ENCODE measurements at places on chromosomes 7 and 10. TPM values are rescaled to one million over a fixed set of nuclear protein-coding genes. Genes with fewer than 3 reads are reported as not detected.

NAT16 gene
- not detected for total RNA-seq

DNA sequence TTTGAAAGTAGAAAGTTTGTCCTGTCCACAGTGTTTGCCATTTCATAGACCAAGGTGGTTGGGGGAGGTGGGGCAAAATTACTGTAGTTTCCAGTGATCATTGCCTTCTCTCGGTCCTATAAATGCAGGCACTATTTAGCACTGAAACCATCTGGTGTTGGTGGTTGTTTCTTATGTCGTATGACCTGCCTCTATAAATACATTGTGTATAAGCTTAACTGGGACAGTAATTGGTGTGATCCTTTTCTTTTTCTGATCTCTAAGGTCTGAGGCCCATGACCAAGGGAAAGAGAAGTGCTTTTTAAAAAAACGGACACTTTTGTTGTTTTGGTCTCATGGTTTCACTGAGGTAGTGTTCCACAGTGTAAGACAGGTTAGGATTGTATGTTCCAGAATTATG lies 63.1 kb downstream of the AUTS2 start:
- peaks cover 2% of the 10 kb centered on the region for H3K27me3 ChIP-seq
- no peak overlapping the region for H3K4me3 ChIP-seq
- DNase-seq: no peak
- no peaks in the 10 kb centered on the region for H3K4me1 ChIP-seq
- H3K36me3 ChIP-seq: no peaks in the 10 kb centered on the region
- H3K27ac ChIP-seq: no peak overlapping the region

DNA sequence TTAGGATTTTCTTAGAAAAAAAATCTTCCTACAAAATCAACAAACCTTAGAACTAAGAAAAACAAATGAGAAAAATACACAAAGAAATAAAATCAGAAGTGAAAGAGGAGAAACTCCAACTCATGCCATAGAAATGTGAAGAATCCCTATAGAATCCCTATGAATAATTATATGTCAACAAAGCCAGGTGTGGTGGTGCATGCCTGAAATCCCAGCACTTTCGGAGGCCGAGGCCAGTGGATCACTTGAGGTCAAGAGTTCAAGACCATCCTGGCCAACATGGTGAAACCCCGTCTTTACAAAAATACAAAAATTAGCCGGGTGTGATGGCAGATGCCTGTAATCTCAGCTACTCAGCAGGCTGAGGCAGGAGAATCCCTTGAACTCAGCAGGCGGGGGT lies 27.1 kb downstream of the ACSM6 start:
- no peak overlapping the region for H3K4me3 ChIP-seq
- H3K4me1 ChIP-seq: no peaks in the 10 kb centered on the region
- no peaks in the 10 kb centered on the region for H3K36me3 ChIP-seq
- no peak overlapping the region for H3K27ac ChIP-seq
- no peak for DNase-seq

GRCh38 chr7:115582956-115583355 lies 447.6 kb downstream of the TFEC start:
- no peaks in the 10 kb centered on the region for H3K4me1 ChIP-seq
- H3K4me3 ChIP-seq: no peak overlapping the region
- no peaks in the 10 kb centered on the region for H3K36me3 ChIP-seq
- no peaks in the 10 kb centered on the region for H3K27me3 ChIP-seq
- no peak overlapping the region for H3K27ac ChIP-seq

ZNF518A gene
- total RNA-seq: 14.2 TPM

- no peak for DNase-seq
- H3K4me3 ChIP-seq: no peak overlapping the region
- peaks cover 17% of the 10 kb centered on the region for H3K4me1 ChIP-seq
- H3K27me3 ChIP-seq: no peaks in the 10 kb centered on the region
Measured at GRCh38 chr7:7706556-7707172, 11.7 kb downstream of the RPA3 start.

SPAM1 gene
- total RNA-seq: not detected

CALHM1 gene
- not detected for total RNA-seq

DNA sequence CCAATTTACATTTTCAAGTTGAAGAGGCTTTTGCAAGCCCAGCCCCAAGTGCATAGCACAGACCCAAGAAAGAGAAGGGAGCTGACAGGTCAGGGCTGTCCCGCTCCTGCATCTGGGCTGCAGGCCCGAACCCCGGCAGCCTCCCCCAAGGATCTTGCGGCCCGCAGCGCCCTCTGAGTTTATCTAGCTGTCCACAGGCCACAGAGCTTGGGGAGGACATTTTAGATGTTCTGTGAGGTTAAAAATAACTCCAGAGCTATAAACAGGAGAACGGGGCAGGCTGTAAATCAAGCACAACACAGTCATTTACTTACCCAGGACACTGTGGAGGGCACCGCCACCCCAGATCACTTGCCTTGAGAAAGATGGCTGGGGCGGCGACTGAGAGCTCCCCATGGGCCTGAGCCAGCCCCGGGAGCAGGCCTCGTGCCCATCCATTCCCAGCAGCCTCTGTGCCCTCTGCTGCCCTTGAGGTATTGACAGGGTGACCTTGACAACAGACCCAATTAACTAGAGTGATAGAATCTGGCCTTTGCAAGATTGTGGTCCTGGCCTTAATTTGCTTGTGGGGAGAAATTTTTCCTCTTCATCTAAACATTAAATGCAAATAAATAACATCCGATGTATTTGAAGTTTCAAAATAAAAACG lies 563.0 kb downstream of the TCERG1L start:
- DNase-seq: no peak
- H3K4me3 ChIP-seq: no peak overlapping the region
- H3K36me3 ChIP-seq: no peaks in the 10 kb centered on the region
- H3K27ac ChIP-seq: no peak overlapping the region
- H3K27me3 ChIP-seq: no peaks in the 10 kb centered on the region

ODAD2 gene
- total RNA-seq: not detected

- no peaks in the 10 kb centered on the region for H3K27me3 ChIP-seq
- no peaks in the 10 kb centered on the region for H3K4me1 ChIP-seq
- H3K36me3 ChIP-seq: no peaks in the 10 kb centered on the region
- no peak for DNase-seq
- H3K4me3 ChIP-seq: no peak overlapping the region
Measured at GRCh38 chr7:46696741-46697140, 775.7 kb upstream of the IGFBP3 start.

DNA sequence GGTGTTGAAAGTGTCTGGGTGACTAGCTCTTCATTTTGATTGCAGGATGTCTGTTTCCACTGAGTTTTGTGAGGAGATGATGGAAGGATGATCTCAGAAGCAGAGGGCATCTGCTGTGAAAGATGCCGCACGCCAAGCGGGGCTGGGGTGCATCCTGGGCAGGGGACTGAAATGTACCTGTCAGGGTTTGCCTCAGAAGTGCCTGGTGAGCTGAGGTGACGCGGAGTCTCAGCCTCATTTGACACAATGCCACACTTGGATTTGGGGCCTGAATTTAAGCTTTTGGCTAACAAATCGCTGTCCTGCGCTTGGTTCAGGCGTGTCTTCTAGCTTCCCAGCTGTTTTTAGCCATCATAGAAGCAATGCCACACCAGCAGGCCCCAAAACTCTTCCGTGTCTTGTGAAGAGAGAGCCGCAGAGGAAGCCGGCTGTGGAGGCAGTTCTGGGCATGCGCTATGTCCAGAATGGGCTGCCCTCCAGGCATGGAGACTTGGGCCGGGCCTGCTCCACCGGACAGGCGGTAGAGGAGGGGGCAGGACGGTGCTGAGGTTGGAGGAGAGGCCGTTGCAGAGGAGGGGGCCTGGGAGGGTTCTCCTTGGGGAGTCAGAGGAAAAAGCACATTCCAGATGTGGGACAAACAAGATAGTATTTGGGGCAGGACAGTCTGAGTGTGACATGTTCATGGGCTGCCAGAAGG lies 31.2 kb downstream of the WDR86 start:
- DNase-seq: no peak
- H3K4me3 ChIP-seq: no peak overlapping the region
- no peak overlapping the region for H3K27ac ChIP-seq
- peaks cover 5% of the 10 kb centered on the region for H3K36me3 ChIP-seq
- H3K27me3 ChIP-seq: peaks cover 9% of the 10 kb centered on the region

DNA sequence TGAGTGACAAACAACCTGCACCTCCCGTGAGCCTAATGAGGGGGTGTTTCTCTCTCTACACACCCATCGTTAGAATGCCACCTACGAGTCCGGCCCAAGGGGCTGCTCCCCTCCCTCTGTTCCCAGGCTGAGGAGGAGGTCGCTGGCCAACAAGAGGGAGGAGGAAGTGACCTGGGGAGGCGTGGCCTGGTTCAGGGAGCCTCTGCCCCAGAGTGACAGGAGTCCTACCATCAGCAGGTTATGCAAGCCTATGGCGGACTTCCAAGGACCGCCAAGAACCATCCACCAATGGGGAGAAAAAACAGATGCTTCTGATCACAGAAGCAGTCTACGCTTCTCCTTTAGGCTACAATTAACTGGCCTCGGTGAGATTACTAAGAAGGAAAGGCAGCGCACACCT lies 12.3 kb upstream of the EGFR start:
- no peak overlapping the region for H3K27ac ChIP-seq
- no peaks in the 10 kb centered on the region for H3K36me3 ChIP-seq
- H3K4me3 ChIP-seq: no peak overlapping the region
- DNase-seq: no peak
- no peaks in the 10 kb centered on the region for H3K4me1 ChIP-seq
- H3K27me3 ChIP-seq: peaks cover 26% of the 10 kb centered on the region

LEP gene
- not detected for total RNA-seq

GRCh38 chr10:78215645-78216044 lies 182.0 kb downstream of the RPS24 start:
- H3K27me3 ChIP-seq: peaks cover 14% of the 10 kb centered on the region
- H3K4me3 ChIP-seq: no peak overlapping the region
- H3K36me3 ChIP-seq: no peaks in the 10 kb centered on the region
- DNase-seq: peak; percentile 56
- peaks cover 2% of the 10 kb centered on the region for H3K4me1 ChIP-seq

- no peaks in the 10 kb centered on the region for H3K4me1 ChIP-seq
- no peaks in the 10 kb centered on the region for H3K36me3 ChIP-seq
- H3K4me3 ChIP-seq: no peak overlapping the region
- no peak overlapping the region for H3K27ac ChIP-seq
Measured at GRCh38 chr10:57919864-57920263, 347.8 kb downstream of the IPMK start.

ZNF786 gene
- 4.4 TPM for total RNA-seq

CYP2E1 gene
- total RNA-seq: 0.25 TPM

GRCh38 chr7:43363035-43363791 lies 219.7 kb upstream of the STK17A start:
- H3K4me3 ChIP-seq: no peak overlapping the region
- H3K27me3 ChIP-seq: peaks cover 6% of the 10 kb centered on the region
- no peaks in the 10 kb centered on the region for H3K36me3 ChIP-seq
- no peak overlapping the region for H3K27ac ChIP-seq

DNA sequence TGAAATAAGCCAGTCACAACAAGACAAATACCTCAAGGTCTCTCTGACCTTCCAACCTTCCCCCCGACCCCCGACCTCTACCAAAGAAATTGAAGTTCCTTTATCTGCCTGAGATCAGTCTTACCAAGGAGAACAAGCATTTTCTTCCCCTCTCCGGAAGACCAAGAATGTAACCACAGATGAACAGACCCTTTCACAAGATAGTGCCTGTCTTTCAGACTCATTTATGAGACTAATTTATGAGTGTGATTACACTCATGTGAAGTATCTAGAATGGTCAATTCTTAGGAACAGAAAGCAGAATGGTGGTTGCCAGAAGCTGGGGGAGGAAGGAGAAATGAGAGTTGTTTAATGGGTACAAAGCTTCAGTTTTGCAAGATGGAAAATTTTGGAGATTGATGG lies 108.9 kb upstream of the MKLN1 start:
- no peak overlapping the region for H3K27ac ChIP-seq
- no peak overlapping the region for H3K4me3 ChIP-seq
- DNase-seq: no peak
- no peaks in the 10 kb centered on the region for H3K27me3 ChIP-seq

DNA sequence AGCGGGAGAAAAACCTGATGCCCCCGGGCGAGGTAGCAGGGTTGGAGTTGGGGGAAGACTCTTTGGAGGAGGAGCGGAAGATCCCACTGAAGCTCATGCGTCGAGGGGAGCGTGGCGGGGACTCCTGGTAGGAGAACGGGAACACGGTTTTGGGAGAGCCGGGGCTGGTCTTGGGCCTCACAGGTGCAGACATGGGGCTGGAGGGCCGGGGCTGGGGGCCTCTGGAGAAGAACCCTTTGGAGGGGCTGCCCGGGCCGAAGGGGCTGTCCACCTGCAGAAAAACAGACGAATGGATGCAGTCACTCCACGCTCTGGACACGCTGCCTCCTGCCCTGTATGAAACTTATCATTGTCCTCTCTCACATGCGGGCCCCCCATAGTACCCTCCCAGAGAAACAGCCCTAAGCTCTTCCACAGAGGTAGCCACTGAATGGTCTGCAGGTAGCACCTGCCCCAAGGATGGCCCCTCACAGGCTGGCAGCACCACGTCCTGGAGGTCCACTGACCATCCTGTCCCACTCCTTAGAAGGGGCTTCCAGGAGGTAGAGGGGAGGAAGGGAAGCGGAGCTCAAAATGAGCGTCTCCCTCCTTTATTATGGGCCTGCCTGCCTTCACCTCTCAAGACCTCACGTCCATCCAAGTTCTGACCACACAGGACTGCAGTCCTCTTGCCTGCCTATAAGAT lies 95.6 kb downstream of the PRKAG2 start:
- peaks cover 6% of the 10 kb centered on the region for H3K4me1 ChIP-seq
- H3K27me3 ChIP-seq: no peaks in the 10 kb centered on the region
- no peak overlapping the region for H3K27ac ChIP-seq
- H3K36me3 ChIP-seq: no peaks in the 10 kb centered on the region

TRIM50 gene
- total RNA-seq: not detected

- no peaks in the 10 kb centered on the region for H3K36me3 ChIP-seq
- H3K4me3 ChIP-seq: no peak overlapping the region
- DNase-seq: no peak
- H3K27me3 ChIP-seq: no peaks in the 10 kb centered on the region
- no peak overlapping the region for H3K27ac ChIP-seq
Measured at GRCh38 chr7:115864082-115864481, 166.5 kb downstream of the TFEC start.

GRCh38 chr7:141533149-141533949 lies 17.9 kb upstream of the AGK start:
- no peak overlapping the region for H3K27ac ChIP-seq
- peaks cover 30% of the 10 kb centered on the region for H3K27me3 ChIP-seq
- no peaks in the 10 kb centered on the region for H3K36me3 ChIP-seq
- peak; percentile 79 for DNase-seq
- H3K4me1 ChIP-seq: no peaks in the 10 kb centered on the region
- no peak overlapping the region for H3K4me3 ChIP-seq

DTX2 gene
- total RNA-seq: 22.4 TPM

HABP2 gene
- not detected for total RNA-seq

DNA sequence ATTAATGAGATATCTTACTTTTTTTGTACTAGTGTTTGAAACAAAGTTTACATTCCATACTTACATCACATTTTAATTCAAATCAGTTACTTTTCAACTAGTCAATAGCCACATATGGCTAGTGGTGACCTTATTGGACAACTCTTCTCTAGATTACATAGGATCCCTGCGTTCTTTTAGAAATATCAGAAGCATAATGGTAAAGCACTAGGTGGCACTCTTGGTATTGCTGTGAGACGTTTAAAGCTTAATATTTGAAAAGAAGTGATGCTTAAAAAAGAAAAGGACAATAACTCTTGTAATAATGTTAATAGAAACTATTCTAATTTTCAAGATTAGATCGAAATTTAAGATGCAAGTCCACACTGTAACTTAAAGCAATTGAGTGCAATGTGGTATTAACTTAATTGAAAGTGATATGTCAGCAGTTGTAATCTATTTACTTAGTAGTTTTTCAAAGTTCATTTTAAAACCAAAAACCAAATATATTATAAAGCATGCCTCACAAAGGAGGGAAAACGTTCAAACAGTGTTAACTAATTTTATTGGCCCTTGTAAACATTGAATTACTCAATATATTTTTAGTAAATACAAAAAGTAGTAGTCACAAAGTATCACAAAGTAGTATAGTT lies 339.1 kb downstream of the ATRNL1 start:
- no peaks in the 10 kb centered on the region for H3K36me3 ChIP-seq
- H3K4me3 ChIP-seq: no peak overlapping the region
- H3K27ac ChIP-seq: no peak overlapping the region
- H3K4me1 ChIP-seq: no peaks in the 10 kb centered on the region
- no peak for DNase-seq
